Hematopoietic multipotent progenitor cell treated with erythropoietin and hydrocortisone succinate and interleukin-3 and kit ligand, for 17 days (in vitro differentiated cells): ENCODE measurements at places on chromosomes 4 and X.

DNA sequence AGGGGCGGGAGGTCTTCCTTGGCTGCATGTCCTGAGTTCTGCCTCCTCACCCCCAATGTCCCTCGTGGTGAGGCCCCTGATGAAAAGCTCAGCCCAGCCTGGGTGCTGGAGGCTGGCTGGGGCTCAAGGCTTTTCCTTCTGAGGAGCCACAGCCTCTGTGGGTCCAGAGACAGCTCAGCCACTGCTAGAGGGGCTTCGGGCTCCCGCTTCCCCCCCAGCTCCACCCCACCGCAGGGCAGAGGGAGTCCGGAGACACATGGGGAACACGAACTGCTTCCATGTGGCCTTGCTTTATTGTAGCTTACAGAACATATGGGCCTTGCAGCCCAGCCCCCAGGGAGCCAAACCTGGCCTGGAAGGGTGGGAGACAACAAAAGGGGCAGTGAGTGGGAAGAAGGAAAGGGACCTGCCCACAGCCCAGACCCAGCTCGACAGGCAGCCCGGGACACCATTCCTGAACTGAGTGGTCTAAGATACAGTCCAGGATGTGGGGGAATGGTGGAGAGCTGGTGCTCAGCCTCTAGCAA lies 89.9 kb upstream of the NKX1-1 start:
- no peak for DNase-seq

- DNase-seq, result no peak
Measured at GRCh38 chrX:123648028-123648810, 84.6 kb downstream of the THOC2 start.

GRCh38 chrX:152428120-152428519 lies 23.0 kb downstream of the GABRA3 start:
- DNase-seq, result no peak

DNA sequence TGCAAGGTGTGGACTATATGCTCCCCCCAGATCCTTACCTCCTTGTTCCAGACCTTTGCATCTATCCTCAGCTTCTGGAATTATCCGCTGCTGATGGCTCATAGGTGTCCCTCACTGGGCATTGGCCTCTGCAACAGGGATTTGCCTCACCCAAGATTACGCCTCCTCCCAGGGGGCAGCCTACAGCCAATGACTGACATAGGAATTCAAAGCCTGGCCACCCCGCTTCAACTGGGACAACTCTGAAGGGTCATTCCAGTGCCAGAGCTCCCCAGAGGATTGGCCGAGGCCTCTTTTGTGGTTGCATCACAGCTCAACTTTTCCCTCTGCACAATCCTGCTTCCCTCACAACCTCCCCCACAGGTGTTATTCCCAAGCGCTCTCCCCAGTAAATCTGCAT lies 5.0 kb downstream of the SYN1 start:
- DNase-seq, result no peak

GRCh38 chr4:187550256-187550950 lies 445.2 kb upstream of the ZFP42 start:
- no peak for DNase-seq

DNA sequence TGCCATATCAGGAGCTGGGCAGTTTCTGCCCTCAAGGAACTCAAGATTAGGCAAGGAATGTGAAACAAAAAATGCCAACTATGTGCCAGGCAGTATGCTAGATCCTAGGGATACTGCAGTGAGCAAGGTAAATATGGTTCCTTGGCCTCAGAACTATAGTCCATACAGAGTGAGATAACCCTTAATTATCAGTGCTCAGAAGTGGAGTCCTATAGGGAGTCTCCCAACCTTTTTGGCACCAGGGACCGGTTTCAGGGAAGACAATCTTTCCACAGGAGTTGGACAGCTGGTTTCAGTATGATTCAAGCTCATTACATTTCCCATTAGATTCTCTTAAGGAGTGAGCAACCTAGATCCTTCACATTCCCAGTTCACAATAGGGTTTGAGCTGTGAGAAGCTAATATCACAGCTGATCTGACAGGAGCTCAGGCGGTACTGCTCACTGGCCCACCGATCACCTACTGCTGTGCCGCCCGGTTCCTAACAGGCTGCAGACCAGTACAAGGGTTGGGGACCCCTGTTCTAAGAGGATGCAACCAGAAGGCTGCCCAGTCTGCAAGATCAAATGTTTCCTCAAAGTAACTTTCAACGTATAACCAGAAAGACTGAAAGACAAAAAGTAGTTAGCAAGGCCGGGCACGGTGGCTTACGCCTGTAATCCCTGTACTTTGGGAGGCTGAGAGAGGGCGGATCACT lies 1.7 kb upstream of the SRP72 start:
- peak; percentile 23 for DNase-seq

GRCh38 chrX:69543572-69543971 lies 39.4 kb downstream of the NALF2 start:
- DNase-seq, result no peak
